ENCODE measurements at places on chromosomes 1 and 21.

DNA sequence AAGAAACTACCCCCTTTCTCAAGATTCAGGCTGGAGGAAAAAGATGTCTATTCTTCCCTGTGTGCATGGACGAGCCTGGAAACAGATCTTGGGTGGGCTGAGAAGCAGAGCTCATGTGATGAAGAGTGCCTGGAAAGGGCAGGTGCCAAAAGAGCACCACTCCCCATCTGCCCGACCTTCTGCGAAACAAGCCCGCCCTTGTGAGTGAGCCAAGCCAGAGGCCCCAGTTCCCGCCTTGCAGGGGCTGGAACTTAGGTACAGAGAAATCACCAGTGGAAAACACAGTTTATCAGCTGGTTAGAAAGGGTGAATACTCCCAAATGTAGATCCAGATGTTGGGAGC, 26.7 kb upstream of the A3GALT2 start:
- DNase-seq, result no peak

- no peak for DNase-seq
Measured at GRCh38 chr1:22041505-22041904, 11.0 kb upstream of the CDC42 start.

GRCh38 chr1:186194107-186194756, 180.8 kb downstream of the TPR start:
- no peak for DNase-seq

DNA sequence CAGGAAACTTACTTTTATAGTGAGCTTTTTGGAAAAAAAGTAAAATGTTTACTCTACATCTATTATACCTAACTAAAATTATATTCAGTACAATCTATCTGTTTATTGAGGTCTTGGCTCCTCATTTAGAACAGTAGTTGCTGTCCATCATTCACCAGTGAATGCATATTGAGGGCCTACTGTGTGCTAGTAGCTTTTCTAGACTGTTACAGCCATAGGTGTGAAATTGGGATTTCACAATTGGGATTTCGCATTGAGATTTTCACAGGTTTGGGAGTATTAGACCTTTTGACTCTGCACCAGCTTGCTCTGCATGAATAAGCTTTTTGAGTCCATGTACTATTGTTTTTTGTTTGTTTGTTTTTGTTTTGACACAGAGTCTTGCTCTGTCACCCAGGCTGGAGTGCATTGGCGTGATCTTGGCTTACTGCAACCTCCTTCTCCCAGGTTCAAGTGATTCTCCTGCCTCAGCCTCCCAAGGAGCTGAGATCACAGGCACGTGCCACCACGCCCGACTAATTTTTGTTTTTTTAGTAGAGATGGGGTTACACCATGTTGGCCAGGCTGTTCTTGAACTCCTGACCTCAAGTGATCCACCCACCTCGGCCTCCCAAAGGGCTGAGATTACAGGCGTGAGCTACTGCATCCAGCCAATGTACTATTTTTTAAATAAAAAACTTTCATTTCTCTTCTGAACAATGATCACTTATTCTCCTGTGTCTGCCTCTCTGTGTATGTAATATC, 47.2 kb upstream of the ERRFI1 start:
- DNase-seq, result no peak

DNA sequence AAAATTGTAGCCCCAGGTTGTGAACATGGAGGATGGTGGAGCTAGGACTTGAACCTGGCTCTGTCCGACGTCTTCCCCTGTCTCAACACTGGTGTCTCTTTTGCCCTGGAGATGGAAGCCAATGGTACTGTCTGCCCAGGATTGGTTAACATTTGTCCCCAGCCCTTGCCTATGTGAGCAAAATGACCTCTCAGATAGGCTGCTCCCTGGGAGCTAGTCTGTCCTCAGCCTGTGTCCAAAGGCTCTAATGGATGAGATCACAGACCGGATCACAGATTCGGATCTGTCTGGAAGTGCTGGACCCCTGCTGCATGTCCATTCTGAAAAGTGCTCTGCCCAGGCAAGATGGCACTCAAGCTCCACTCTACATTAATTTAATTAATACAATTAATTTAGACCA, 394.4 kb upstream of the VAMP3 start:
- DNase-seq, result no peak

DNA sequence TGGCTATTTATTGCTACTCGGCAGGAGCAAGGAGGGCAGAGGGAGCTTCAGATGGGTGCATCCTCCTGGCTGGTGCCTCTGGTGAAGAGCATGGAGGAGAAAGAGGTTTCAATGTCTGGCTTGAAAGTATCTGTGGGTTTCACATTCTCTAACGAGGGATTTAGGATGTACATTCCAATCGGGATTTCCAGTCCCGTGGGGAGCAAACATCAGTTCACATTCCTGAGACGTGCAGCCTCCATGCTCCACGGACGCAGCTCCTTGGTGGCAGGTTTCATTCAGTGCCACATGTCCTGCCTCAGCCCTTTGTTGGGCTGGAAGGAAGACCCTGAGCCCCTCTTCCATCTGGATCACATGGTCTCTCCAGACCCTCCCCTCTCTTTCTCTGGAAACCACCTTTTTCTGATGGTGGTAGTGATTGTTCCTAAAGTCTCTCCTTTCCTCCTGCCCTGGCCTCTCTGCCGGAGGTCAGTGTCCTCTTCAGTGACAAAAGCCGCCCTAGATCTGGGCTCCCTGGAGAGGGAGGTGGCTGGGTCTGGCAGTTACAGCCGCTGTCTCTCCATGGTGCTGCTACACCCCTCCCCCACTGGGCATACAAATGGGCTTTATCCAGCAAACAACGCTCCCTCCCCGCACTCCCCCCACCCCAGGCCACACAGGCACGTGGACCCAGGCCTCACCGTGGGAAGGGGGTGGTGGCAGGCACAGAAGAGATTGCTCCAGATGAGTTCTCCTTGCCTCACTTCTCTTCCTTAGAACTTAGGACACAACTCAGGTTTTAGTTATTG, 826 bp upstream of the CA14 start:
- no peak for DNase-seq

- DNase-seq, result no peak
Measured at GRCh38 chr1:240526312-240526711, 85.6 kb downstream of the GREM2 start.

DNA sequence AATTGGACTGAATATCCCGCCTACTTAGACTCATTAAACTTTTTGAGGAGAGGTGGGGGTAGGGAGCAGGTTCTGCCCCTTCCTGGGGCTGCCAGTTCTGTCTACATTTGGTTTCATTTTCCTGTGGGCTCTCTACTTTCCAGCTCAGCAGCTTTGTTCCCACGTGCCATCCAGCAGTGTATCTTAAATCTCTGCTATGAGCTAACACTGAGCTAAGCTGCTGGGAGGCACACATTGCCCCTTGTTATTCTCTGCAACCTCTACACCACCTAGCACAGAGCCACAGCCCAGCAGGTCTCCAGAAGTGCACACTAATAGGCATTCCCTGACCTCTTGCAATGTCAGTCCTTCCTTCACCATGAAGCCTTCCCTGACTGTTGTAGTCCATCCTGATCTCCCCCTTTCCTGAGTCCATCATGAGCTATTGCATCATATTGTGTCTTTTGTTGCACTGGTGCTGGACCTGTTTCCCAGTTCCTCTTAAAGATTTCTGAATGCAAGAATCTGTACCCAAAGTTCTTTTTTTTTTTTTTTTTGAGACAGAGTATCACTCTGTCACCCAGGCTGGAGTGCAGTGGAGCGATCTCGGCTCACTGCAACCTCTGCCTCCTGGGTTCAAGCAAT, 28.7 kb upstream of the NRDC start:
- no peak for DNase-seq

GRCh38 chr1:150974580-150975478, at the start of gene CERS2:
TSS of gene CERS2 (minus strand) at chr1:150974835. CDS start at chr1:150969090, 5,745 bp downstream.
- peak; percentile 71 for DNase-seq

DNA sequence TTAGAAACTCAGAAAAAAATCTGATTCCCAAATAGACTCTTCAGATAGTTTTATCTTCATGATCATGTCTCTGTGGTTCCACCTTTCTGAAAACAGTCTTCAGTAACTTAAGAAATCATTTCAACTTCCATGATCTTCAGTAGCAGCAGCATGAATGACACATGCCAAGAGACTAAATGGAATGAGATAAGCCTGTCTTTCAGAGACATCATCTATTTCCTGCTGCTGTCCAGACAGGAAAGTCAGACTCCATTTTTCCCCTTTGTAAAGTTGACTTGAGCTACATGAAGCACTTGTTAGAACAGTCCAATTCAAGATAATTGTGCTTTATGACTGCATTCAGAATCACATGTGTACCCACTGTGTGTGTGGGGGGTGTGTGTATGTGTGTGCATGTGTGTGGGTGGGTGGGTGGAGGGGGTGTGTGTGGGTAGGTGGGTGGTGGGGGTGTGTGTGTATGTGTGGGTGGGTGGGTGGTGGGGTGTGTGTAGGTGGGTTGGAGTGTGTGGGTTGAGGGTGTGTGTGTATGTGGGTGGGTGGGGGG, 58.8 kb downstream of the CLIC4 start:
- DNase-seq, result no peak

DNA sequence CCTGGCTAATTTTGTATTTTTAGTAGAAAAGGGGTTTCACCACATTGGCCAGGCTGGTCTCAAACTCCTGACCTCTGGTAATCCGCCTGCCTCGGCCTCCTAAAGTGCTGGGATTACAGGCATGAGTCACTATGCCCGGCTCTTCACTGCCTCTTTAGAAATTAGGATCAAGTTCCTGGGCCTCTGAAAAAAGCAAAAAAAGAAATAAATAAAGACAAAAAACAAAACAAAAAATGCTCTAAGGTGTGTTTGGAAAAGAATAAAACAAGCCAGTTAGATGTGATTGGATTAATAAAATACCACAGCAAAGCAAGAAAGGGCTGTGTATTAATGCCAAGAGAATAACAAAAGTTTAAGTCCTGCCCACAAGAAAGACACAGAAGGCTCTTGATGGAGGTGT, 4.2 kb upstream of the ABCB10 start:
- no peak for DNase-seq

GRCh38 chr1:101257500-101258325, 20.9 kb downstream of the S1PR1 start:
- peak; percentile 31 for DNase-seq

GRCh38 chr1:63813829-63814277, 40.0 kb downstream of the ROR1 start:
- no peak for DNase-seq

DNA sequence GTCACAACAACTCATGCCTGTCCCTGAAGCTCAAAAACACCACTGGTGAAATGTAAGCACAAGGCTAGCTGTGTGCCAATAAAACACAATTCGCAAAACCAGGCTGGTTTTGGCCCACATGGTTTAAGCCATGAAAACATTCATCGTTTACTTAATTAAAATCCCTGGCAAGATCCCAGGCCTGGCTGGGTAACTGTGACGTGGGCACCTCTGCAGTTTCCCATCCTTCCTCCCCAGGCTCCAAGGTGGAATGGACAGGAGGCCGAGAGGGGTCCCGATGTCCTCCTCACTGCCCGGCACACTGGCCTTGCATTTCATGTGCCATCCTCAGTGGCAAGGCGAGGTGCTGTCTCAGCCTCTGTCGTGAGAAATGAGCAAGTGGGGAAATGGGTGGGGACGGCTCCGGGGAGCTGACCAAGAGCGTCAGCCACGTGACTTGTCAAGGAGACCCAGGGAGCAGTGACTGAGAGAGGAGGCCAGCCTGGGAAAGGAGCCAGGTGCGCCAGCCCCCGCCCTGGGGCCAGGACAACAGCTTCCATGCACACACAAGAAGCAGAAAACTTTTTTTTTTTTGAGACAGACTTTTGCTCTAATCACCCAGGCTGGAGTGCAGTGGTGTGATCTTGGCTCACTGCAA, 153.1 kb upstream of the RAB4A start:
- DNase-seq, result no peak

GRCh38 chr1:1185101-1185765, 11.6 kb downstream of the TTLL10 start:
- DNase-seq, result no peak

DNA sequence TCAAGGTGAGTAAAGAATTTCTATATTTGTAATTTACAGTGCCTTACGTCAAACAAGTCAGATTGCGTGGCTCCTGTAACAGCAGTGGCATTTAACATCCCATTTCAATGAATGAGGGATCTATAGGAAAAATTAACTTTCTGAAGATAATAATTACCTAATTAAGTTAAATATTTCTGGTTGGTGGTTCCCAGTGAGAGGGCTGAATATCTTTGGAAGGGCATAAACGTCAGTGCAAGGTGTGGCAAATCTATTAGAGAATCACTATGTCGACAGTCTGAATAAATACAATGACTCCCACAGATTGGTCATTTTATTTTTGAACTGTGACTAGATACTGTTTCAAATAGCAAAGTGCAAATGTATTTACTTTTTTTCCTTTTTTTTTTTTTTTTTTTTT, 80.0 kb downstream of the S1PR1 start:
- DNase-seq, result no peak

DNA sequence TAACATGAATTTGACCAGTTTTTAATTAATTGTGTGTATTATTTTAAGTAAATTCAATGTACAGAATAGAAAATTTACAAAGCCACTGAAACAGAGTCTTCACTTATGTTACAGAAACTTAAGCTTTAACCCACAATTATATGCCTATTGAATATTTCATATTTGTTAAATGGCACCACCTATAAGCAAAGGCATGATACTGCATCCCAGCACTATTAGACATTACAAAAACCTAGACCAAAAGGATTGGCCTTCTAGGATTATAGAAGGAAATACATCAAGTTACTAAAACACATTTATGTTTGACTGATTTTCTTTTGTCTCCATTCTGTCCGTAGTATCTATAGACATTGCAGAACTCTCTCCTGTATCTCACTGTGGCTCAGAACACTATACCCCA, 578.1 kb downstream of the AJAP1 start:
- DNase-seq, result no peak

- DNase-seq, result no peak
Measured at GRCh38 chr1:11634365-11635192, 19.6 kb downstream of the FBXO2 start.

Data from activated CD4-positive, CD25-positive, alpha-beta regulatory T cell treated with anti-CD3 and anti-CD28 coated beads, Interleukin-2, amount 50 U/mL, for 72 hours (primary cell).